Upper lobe of left lung (tissue), 6 donors: ENCODE measurements at places on chromosomes 3 and 15.

DNA sequence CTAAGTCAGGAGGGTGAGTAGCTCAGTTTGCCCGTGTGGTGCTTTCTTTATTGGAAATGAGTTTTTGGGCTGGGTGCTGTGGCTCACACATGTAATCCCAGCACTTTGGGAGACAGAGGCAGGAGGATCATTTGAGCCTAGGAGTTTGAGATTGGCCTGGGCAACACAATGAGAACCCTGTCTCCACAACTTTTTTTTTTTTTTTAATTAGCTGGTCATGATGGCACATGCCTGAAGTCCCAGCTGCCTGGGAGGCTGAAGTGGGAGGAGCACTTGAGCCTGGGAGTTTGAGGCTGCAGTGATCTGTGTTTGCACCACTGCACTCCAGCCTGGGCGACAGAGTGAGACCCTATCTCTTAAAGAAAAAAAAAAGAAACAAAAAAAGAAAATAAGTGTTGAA is 174.9 kb downstream of the NSMCE3 start:
- no peak overlapping the region for H3K4me3 ChIP-seq
- no peaks in the 10 kb centered on the region for H3K27me3 ChIP-seq
- no peak for DNase-seq
- no peak overlapping the region for H3K27ac ChIP-seq

- H3K36me3 ChIP-seq, result no peaks in the 10 kb centered on the region
- H3K27me3 ChIP-seq, result no peaks in the 10 kb centered on the region
- no peak overlapping the region for H3K27ac ChIP-seq
- DNase-seq, result no peak
These were observed 1.7 kb upstream of the PHGR1 start for GRCh38 chr15:40349163-40349562.

- H3K27me3 ChIP-seq, result no peaks in the 10 kb centered on the region
- DNase-seq, result no peak
- no peaks in the 10 kb centered on the region for H3K4me1 ChIP-seq
- no peak overlapping the region for H3K27ac ChIP-seq
These were observed 225.8 kb downstream of the CGGBP1 start for GRCh38 chr3:87833039-87833377.

- H3K4me1 ChIP-seq, result no peaks in the 10 kb centered on the region
- DNase-seq, result no peak
- H3K27me3 ChIP-seq, result no peaks in the 10 kb centered on the region
- H3K36me3 ChIP-seq, result no peaks in the 10 kb centered on the region
These were observed 44.8 kb upstream of the RPS17 start for GRCh38 chr15:82585072-82585471.

DNA sequence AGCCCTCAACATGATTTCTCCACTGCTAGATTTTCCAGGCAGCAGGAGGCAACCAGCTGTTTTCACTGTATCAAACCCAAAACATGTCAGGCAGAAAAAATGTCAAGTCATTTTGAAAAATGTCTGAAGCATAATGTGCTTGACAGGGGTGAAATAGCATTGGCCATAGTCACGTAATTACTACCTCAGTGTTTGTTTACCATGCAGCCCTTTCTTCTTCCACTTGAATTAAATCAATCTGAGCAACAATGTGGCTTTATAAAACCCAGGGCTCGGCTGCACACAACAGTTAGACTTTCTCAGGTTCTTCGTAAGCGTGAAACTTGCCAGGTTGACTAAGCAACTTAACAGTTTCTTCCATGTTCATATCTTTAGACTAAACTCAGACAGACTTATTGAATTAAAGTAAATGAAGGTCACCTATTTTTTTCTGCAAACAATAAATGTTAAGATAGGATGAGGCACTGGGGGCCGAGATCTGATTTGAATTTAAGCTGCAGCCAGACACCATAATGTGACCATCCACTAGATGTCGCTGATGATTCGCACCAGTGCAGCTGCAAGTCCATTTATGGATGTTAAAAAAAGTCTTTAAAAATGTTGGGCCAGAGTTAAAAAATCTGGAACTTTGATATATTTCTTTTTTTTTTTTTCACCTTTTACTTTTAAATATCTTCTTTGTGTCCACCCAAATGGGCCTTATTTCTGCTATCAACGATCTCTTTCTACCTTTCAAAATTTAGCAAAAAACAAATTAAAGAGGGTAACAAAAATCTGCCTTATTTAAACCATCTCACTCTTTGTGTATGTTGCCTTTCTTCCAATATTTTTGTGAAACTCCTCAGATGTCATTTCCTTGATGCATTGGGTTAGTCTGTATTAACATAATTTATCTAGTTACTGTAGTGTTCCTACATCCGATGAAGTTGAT is 305.9 kb downstream of the CACNA2D3 start:
- DNase-seq, result no peak
- H3K27me3 ChIP-seq, result no peaks in the 10 kb centered on the region
- no peak overlapping the region for H3K4me3 ChIP-seq
- H3K4me1 ChIP-seq, result no peaks in the 10 kb centered on the region

- no peak overlapping the region for H3K4me3 ChIP-seq
- H3K27me3 ChIP-seq, result no peaks in the 10 kb centered on the region
- H3K36me3 ChIP-seq, result no peaks in the 10 kb centered on the region
- no peak for DNase-seq
These were observed 32.7 kb downstream of the ADCY5 start for GRCh38 chr3:123416173-123416572.

DNA sequence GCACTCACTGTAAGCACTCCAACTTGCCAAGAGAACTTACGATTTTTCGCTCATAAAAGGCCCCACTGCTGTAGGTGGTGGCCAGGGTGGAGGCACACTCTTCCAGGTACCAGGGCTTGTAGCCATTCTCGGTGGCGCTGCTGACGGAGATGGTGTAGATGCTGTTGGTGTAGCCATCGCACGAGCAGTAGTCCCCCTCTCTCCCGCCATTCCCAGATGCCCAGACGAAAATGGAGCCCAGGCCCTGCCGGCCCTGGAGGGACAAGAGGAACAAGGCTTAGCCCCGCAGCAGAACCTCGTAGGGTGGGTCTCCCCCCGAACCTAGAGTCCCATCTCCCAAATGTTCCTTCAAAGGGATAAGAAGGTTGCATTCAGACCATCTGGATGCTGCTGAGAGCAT is 96.3 kb downstream of the PCSK6 start:
- no peak overlapping the region for H3K27ac ChIP-seq
- no peaks in the 10 kb centered on the region for H3K27me3 ChIP-seq
- H3K36me3 ChIP-seq, result no peaks in the 10 kb centered on the region
- DNase-seq, result no peak

GRCh38 chr15:58546635-58547627 is 115.1 kb downstream of the LIPC start:
- DNase-seq, result no peak
- no peaks in the 10 kb centered on the region for H3K36me3 ChIP-seq
- H3K4me1 ChIP-seq, result peaks cover 3% of the 10 kb centered on the region
- H3K27ac ChIP-seq, result no peak overlapping the region

- H3K36me3 ChIP-seq, result no peaks in the 10 kb centered on the region
- DNase-seq, result no peak
- H3K27me3 ChIP-seq, result no peaks in the 10 kb centered on the region
- no peaks in the 10 kb centered on the region for H3K4me1 ChIP-seq
These were observed 75.0 kb downstream of the LRRC49 start for GRCh38 chr15:70967646-70968045.

DNA sequence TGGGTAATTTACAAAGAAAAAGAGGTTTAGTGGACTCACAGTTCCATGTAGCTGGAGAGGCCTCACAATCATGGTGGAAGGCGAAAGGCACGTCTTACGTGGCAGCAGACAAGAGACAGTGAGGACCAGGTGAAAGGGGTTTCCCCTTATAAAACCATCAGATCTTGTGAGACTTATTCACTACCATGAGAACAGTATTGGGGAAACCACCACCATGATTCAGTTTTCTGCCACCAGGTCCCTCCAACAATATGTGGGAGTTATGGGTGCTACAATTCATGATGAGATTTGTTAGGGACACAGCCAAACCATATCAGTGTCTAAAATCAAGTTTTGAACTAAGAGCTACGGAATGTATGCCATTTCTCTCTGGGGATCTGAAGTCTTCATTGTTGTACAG is 354.8 kb upstream of the C2CD4B start:
- no peaks in the 10 kb centered on the region for H3K27me3 ChIP-seq
- DNase-seq, result no peak
- H3K4me1 ChIP-seq, result no peaks in the 10 kb centered on the region
- no peak overlapping the region for H3K27ac ChIP-seq
- no peaks in the 10 kb centered on the region for H3K36me3 ChIP-seq

- no peaks in the 10 kb centered on the region for H3K27me3 ChIP-seq
- no peak overlapping the region for H3K27ac ChIP-seq
- no peaks in the 10 kb centered on the region for H3K4me1 ChIP-seq
- DNase-seq, result no peak
- no peaks in the 10 kb centered on the region for H3K36me3 ChIP-seq
These were observed 34.4 kb upstream of the CASR start for GRCh38 chr3:122148941-122149627.

GRCh38 chr3:113405180-113405579 is 36.1 kb downstream of the CFAP44 start:
- H3K27ac ChIP-seq, result no peak overlapping the region
- H3K4me1 ChIP-seq, result no peaks in the 10 kb centered on the region
- DNase-seq, result no peak
- H3K4me3 ChIP-seq, result no peak overlapping the region

GRCh38 chr3:58037141-58037910 is 29.1 kb downstream of the FLNB start:
- peaks cover 47% of the 10 kb centered on the region for H3K4me1 ChIP-seq
- no peak for DNase-seq
- no peaks in the 10 kb centered on the region for H3K36me3 ChIP-seq
- H3K27me3 ChIP-seq, result no peaks in the 10 kb centered on the region

- no peak overlapping the region for H3K27ac ChIP-seq
- DNase-seq, result no peak
- peaks cover 12% of the 10 kb centered on the region for H3K4me1 ChIP-seq
- H3K36me3 ChIP-seq, result no peaks in the 10 kb centered on the region
These were observed 26.1 kb upstream of the TM4SF4 start for GRCh38 chr3:149448331-149448831.
